Activated T-cell treated with anti-CD3 and anti-CD28 coated beads, Interleukin-2, amount 50 U/mL, for 4 hours (primary cell): ENCODE measurements at places on chromosomes 7 and 10.

DNA sequence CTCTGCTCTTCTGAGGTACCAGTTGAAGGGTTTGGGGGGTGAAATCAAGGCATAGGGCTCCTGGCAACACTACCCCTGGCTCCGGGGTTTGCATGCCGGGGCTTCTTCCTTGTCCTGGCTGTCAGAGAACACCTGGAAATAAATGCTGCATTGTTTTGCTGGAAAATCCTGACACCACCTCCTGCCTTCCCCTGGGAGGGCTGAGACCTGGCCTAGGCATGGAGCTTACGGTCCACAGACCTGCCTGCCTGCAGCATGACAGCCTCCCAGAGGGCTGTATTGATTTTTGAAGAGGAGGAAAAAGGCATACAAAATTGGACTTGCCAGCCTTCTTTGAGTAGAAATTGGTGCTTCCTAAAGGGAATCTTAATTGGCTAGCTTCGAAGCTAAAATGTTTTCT lies 227.1 kb downstream of the MGMT start:
- no peak for DNase-seq

DNA sequence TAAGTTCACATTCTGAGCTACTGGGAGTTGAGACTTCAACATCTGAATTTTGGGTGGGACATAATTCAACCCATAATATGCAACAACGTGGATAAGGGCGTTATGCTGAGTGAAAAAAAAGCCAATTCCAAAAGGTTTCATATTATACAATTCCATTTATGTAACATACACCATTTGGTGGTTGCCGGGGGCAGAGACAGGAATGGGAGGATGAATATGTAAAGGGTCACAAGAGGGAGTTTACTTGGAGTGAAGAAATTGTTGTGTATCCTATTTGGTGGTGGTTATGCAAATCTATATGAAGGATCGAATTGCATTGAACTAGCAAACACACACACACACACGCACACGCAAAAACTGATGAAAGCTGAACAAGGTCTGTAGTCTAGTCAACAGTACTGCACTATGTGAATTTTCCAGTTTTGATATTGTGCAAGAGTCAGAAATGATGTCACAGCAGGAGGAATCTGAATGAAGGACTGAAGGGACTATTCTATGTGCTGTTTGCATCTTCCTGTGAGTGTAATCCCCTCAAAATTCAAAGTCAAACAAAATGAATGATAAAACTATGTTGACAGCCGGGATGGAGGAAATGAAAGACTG lies 249.2 kb upstream of the HABP2 start:
- DNase-seq = no peak

DNA sequence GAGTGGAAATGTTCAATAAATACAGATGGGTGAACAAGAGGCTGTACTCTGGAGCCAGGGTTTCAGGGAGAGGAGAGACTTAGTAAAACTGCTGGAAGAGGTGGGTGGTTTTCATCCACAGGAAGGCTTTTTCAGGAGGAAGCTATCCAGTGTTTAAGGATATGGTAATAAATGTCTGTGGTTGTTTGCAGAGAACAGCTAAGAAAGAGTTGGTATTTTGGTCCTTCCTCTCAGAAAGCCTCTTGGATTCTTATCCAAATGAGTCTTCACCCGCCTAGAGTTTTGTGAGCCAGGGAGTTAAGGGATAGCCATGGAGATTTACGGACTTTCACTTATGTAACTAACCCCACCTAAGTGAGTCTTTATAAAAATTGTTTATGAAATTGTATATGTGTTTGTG lies 95.7 kb downstream of the GNAI1 start:
- DNase-seq = no peak

- no peak for DNase-seq
Observed at GRCh38 chr10:110836706-110837105, 35.0 kb upstream of the PDCD4 start.

- DNase-seq = no peak
Observed at GRCh38 chr10:4130685-4131084, 345.7 kb upstream of the KLF6 start.

DNA sequence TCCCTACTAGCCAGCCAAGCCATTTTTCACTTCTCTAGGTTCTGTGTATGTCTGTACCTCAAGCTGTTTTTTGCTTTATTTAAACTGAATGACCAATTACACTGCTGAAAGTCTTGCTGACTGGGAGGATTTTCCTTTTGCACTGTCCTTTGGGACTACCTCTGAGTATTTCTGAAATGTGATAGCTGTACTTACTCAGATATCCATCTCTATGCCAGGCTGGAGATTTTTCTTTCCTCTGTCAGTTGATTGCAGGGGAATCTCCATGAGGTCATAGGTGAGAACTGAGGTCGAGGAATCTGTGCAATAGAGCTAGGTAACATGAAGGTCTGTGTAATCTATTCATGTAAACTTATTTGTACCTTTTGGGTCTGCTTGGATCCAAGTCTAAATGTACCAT lies 38.9 kb upstream of the ANKRD1 start:
- no peak for DNase-seq

DNA sequence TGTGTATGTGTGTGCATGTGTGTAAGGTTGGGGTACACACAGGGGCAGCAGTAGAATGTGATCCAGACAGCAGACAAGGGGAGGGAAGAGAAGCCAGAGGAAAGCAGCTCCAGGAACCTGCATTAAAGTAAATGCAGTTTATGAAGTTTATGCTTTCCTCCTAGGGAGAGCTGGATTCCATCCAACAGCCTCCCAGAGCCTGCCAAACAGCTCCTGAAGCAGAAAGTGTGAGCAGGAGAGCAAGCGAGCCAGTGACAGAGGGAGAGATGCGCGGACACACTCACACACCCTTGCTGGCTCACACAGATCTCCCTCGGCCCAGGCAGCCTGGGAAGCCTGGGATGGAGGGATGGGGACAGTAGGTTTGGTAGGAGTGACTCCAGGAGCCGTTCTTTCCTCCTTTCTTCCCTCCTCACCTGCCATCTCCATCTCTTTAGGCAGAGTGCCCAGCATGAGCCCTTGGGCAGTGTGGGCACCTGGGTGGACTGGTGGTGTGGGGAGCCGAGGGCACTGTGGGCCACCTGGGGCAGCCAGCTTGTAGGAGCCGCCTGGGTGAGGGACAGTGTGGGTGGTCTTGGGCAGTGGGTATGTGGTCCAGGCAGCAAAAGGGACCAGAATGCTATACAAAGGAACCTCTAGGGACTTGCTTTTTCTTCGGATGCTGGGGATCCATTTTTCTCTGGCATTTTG lies 46.1 kb downstream of the PAX2 start:
- no peak for DNase-seq

DNA sequence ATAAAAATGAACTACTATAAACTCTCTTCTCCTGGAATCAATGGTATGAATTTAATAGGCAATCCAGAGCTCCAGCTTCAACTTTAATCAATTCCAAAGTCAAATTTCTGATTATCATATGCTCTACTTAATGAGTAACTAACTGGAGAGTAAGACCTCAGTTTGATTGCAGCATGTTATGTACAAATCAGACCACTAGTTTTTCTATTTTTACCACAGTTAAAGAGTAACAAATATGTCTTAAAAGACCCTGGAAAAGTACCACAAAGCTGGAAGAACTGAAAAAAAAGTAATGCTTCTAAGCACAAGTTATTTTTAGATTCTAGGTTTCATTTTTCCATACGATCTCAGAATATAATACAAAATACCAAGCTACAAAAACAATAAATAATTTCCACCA lies 56.0 kb upstream of the TNKS2 start:
- DNase-seq = no peak

GRCh38 chr7:159057647-159058046 lies 87.0 kb downstream of the VIPR2 start:
- DNase-seq = no peak

GRCh38 chr7:85386460-85386859 lies 199.6 kb upstream of the SEMA3D start:
- DNase-seq = no peak

DNA sequence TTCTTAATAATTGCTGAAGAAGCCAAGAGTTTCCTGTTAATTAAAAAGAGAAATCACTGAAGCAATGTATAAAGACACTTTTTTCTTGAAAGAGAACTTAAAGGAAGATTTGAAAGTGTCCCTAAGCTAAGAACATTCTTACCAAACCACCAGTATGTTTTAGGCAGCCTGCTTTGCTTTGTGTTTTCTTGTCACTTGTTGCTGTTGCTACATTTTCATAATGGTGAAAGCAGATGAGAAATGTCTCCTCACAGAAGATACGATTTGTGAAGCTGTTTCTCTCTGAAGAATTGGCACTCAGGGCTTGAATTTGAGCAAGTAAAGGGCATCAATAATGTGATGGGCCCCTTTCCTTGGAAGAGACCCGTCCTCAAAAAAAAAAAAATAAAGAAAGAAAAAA lies 30.9 kb downstream of the TCF7L2 start:
- no peak for DNase-seq

DNA sequence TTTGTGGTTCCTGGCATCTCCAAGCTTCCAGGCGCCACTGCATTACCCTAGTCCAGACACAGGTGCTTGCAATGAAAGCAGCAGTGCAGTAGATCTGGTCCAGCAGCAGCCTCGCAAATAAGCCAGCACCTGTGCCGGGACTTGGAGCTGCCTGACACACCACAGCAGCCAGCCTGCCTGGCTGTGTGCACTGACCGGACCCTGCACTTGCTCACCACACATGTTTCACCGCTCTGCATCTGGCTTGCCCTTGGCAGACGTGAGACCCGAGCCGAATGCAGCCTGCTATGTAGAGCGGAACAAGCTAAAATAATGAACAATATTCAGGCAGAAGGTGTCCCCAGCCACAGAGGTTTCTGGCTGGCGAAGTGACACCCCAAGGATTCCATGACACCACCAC lies 123.6 kb upstream of the POM121L12 start:
- no peak for DNase-seq

GRCh38 chr7:123649964-123650363 lies 5.7 kb upstream of the LMOD2 start:
- no peak for DNase-seq

- DNase-seq = no peak
Observed at GRCh38 chr7:74083928-74084721, 521 bp downstream of the LIMK1 start.

- no peak for DNase-seq
Observed at GRCh38 chr7:6167587-6168476, 104.6 kb downstream of the CYTH3 start.

GRCh38 chr7:23607130-23607529 lies 9.9 kb downstream of the CCDC126 start:
- DNase-seq = no peak

DNA sequence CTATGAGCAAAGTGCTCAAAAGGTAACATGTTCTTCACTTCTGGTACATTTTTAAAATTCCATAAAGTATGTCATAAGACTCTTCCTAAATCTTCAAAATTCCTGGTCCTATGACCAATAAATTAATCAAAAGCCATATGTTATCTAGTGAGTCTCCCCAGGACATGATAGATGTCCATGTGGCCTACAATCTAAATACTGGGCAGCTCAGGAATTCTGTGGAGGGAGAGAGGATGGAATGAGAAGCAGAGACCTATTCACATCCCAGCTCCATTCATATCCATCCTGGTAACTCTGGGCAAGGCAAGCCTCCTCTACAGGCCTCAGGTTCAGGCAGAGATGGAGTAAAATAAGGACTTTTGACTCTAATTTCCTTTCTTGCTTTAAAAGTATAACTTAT lies 224.8 kb downstream of the MTERF1 start:
- no peak for DNase-seq

DNA sequence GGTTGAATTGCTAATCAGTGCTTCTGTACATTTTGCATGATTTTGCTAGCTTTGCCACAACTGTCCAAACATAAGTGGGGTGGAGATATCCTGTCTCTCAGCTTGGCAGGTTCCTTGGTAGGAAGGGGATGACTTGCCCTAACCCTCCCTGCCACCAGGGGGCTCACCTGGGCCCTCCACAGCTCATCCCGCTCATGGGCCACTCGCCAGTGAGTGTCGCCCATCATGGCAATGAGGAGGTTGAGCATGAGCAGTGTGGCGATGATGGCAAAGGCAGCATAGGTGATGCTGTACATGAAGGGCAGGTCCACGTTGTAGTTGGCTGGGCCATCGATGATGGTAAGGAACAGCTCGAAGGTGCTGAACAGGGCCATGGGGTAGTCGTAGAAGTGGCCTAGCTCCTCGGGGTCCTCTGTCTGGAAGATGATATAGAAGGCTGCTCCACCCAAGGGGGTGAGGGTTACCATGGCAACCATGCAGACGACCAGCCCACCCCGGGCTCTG lies 12.2 kb downstream of the TRPV6 start:
- no peak for DNase-seq

DNA sequence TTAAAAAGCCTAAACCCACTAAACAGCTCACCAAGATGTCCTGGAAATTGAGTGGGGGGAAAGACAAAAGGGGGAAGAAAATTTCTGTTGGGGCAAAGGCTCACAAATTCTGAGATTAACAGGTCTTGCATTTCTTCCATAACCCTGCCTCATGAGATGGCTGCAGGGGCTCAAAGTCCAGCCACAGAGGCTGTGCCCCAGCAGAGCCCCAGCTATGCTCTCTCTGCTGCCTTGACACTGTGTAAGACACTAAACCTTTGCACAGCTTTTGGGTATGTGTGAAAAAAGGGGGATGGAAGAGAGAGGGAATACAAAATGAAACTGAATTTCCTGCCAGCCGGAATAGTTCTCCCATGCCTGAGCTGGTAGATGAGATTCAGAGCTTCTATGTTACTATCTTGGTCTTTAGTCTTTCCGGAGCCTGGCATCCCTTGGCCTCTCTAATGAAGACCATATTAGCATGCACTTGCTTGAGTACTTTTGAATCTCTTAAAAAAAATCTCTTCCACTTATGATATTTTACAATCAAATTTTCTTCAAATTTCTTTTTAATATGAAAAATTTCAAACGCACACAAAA lies 240.0 kb upstream of the IMMP2L start:
- DNase-seq = no peak

- DNase-seq = no peak
Observed at GRCh38 chr10:15399060-15399661, 28.1 kb upstream of the FAM171A1 start.

GRCh38 chr7:80263821-80264220 lies 129.2 kb downstream of the GNAI1 start:
- no peak for DNase-seq

GRCh38 chr7:131600085-131600881 lies 43.9 kb upstream of the PODXL start:
- DNase-seq = no peak

DNA sequence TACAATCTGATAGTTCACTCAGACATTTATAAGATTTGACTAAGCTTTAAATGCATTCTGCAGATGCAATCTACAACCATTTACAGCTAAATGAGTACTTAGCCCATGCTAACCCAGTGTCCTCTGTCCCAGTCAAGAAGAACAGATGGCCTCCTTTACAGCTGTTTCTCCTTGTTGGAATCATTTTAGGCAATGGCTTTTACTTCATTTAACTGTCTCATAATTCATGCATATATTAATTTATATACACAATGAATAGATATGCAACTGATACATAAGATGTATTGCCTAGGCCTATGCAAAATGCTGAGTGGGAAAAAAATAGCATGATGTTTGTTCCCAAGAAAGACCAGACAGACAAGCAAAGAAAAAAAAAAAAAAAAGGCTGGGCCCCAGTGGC lies 82.2 kb downstream of the TSPAN12 start:
- DNase-seq = no peak

DNA sequence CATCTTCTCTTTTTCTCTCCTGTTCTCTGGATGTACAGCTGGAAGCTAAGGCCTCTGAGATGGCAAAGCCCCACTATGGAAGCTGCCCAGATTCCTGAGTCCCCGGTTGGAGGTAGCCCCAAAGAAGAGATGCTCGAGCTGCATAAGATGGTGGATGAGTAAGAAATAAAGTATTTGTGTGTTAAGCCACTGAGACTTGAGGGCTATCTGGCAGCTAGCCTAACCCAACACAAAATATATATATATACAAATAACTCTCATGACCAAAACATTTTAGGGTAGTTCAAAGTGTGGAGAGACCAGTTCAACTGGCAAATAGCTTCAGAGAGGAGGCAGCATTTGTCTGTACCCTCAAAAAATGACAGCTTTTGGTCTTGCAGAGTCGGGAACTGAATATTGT lies 72.4 kb upstream of the PDE1C start:
- DNase-seq = no peak
